ENCODE measurements at places on chromosomes 16 and 17.

- DNase-seq: no peak
These were observed 48.5 kb downstream of the IRF8 start for GRCh38 chr16:85947230-85948137.

DNA sequence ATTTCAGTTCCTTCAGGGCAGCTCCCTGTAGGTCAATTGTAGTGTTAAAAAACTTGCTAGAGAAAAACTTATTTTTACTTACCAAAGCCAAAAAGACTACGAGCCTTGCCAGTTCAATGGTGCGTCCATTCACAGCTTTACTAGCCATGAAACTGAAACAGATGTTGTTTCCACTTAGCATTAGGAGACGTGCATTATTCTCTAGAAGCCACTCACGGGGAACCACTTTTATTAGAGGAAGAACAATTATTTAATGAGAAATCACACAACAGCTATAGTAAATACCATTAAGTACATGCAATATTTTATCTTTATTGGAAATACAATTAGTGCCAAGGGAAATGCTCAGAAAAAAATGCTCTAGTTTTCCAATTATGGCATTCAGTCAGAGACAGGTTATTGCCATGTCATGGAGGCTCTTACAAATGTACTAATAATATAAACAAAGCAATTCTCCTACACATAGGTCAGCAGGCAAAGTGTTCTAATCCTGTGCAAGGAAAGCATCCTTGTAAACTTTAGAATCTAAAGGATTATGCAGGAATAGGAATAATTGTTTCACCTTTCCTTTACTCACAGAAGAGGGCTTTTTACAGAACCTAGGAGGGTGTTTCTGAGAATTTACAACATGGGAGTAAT is 17.4 kb downstream of the LASP1NB start:
- no peak for DNase-seq

DNA sequence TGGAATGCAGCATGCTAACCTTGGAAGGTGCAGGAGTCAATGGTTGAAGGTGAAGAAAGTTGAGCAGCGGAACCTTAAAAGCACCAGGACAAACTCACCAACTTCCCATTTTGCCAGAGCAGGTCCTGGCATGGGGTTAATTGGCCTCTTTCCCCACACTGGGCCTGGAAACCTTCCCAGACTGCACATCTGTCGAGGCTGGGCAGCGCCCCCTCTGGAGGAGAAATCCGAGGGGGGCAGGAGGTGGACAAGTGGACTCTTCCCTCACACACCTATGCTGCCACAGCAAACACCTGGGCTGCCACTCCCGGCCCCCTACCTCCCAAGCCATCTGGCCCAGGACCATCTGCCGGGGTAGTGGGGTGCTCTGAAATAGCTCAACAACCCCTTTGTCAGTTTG is 232.4 kb downstream of the CBLN1 start:
- DNase-seq: no peak

GRCh38 chr16:10971560-10971961 is 27.2 kb downstream of the CLEC16A start:
- no peak for DNase-seq

GRCh38 chr17:58136669-58137279 is 11.4 kb upstream of the OR4D1 start:
- no peak for DNase-seq

- DNase-seq: no peak
These were observed 11.6 kb downstream of the ZNRF1 start for GRCh38 chr16:75010427-75010826.

DNA sequence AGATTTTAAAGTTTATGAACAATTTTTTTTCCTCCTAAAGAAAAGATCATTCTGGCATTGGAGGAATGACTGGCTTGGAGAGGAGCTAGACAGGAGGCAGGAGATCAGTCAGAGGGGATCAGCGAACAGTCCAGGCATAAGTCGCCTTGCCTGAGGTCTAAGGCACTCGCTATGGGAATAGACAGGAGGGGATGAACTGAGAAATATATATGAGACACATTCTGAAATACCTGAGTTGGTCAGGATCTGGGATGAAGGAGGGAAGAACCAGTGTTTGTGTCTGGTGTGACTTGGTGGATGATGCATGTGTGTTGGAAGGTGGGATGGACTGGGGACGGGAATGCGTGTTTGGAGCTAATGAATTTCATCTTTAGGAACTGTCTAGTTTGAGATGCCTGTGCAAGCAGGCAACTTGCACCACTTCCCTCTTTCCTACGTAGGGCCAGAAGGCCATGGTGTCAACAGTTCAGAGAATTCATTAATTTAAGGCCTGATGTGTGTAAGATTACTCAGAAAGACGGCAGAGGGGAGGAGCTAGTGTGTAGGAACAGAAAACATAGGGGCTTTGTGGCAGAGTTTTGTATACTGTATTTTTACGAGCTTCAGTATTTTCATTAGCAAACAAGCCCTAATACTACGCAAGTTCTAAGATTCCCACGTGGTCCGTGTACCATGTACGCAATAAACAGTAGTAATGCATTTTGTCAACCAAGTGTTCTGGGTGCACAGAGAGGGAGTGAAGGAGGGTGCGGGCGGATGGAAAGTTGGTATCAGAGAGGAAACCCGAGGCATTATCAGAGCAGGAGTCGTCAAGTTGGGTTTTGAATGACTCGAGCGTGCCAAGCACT is 825 bp downstream of the HEATR6 start:
- no peak for DNase-seq

DNA sequence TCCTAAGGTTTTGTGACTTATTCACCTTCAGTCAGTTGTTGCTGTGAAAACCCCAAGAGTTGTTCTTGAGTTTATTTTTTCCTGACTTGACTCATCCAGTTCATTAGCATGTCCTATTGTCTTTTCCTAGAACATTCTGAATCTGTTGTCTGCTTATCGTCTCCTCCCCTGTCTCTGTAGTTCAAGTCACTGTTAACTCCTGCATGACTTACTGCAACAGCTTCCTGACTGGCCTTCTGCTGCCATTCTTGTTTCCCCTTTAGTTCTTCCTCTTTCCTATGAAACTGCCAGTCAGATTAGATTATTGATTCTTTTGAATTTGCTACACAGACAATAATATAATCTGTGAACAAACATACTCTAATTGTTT is 161.5 kb downstream of the FTO start:
- DNase-seq: no peak

GRCh38 chr16:10641555-10641952 is 53.2 kb downstream of the TEKT5 start:
- DNase-seq: no peak

DNA sequence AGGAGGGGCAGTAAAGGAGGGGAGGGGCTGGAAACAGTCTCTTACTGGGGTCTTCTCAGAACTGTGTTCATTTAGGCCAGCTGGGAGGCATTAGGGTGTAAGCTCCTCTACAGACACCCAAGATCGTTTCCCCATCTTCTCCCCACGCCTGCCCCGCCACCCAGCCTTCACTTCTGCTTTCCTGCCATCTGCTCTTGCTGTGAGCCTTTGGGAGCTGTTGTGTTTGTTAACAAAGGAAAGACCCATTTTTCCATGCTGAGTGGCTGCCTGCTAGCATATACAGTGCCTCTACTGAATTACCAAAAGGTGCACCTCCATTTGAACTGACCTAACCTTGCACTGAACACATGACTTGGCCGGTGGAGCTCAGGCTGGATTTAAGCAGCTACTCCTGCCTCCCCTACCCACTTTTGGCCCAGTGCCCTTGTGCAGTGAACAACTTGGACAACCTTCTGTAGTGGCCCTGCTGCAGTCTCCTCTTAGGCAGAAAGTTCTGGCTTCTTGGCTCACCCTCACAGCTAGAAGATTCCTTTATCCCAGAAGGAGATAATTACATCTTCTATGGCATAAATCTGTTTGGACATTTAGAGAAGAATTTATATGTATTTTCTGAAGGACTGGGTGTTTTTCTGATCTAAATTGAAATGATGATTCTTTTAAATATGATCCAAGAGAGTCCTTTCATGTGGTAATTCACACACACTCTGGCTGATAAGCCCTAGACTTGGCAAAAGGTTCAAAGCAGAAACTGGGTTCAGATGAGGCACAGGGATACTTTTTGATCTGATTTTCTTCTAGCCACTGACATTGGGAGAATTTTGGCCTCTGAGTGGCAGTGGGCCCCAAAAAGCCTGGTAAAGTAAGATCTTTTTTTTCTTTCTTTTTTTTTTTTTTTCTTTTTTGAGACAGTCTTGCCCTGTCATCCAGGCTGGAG is 81.9 kb upstream of the HNF1B start:
- DNase-seq: no peak

DNA sequence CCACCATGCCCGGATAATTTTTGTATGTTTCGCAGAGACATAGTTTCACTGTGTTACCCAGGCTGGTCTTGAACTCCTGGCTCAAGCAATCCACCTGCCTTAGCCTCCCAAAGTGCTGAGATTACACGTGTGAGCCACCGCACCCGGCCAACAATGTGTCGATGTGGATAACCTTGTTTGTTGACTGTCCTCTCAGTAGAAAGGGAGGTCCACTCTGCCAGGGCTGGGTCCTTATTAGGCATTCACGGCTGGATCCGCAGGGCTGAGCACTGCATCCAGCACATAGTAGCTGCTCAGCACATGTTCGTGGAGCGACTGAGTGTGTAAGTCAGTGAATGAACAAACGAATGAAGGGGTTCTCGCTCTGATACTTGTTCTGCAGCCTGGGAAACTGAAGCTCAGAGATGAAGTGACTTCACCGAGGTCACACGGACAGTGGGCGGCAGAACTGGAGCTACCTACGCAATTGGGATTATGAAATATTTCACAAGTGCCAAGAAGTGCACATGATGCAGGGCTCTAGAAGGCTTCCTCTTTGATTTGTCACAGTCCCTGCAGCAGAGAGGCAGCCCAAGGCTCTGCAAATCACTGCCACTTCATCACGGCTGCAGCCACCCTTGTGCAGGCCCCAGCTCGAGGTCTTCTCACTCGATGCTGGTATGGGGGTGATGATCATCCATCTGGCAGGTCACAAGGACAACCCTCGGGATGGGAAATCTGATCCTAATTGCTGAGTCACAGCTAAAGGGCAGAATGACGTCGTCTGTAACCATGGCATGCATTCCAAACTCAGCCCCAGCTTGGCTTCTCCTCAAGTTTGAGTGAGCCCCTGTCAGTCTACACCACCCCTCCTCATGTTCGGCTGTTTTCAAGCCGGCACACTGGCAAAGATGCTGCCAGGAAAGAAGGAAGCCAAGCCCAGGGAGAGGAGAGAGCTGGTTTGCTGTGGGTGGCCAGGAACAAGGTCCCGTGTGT is 28.0 kb upstream of the SNN start:
- peak; percentile 92 for DNase-seq

DNA sequence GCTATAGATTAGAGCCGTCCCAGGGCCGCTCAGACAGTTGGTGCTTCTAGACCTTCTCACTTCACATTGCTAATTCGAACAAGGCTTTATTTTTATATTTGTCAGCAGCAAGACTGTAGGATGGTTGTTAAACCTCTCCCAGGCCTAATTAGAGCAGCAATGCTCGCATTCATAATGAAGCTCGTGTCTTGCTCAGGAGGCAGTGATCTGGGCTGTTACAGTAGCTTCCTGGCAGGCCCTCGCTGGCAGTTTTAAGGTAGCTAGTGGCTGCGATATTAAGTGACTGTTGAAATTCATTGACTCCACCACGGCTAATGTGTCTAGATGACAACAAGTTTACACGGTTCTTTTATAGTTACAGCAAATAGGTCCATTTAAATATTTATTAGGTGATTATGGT is 23.2 kb upstream of the ANKFN1 start:
- no peak for DNase-seq

DNA sequence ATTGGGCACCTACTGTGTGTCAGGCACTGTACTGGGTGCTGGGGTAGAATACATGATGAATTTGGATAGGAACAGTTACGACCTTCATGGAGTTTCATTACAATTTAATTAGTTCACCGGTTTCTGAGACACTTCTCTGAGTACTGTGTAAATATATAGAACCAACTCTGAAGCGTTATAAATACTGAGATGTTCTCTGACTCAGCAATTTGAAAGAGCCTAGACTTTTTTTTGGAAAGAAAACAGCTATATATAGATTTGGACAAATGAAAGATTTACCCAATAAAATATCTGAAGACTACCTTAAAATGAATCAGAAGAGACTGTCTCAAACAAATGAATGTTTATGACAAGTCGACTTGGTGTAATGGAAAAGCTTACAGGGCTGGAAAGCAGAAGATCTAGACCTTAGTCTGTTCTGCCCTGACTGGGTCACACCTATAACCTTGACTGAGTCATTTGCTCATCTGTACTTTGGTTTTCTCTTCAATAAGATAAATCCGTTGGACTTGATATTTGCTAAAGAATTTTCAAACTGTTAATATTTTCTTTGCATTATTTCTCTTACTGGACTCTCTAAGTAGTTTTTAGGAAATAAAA is 4.6 kb upstream of the GAN start:
- no peak for DNase-seq

DNA sequence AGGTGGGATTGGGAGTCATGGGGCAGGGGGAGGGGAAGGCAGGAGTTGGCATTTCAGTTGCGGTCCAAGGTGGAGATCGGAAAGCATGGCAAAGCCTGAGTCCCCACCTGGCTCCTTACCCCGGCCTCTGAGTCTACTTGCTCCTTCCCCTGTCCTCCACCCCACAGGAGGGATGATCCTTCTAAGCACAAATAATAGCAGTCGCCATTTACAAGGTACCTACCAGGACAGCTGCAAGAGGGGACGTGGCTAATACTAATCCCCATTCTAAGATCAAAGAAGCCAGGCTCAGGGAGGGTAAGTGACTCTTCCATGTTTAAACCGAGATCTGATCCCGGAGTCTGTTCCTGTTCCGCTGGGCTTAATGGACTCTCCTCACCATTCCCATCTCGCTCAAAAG is 396.3 kb downstream of the SLC39A11 start:
- no peak for DNase-seq

DNA sequence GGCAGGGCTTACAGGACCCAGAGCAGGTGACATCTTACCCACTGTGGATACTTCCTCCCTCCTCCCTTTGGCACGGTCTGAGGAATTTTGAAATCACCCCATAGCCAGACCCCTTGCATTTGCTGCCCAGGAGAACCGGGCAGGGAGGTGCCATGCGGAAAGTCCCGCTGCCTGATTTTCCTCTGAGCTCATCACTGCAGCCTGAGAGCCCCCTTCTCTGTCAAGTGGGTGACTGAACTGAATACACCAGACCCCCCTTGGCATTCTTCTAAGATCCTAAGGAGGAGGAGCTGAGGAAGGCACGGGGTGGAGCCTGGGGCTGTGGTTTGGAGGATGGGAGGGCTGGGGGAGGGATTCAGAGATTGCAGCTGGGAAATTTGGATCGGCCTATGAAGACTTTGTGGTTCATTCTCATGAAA is 173.4 kb downstream of the RAB11FIP4 start:
- no peak for DNase-seq

- DNase-seq: no peak
These were observed 374.6 kb upstream of the HSBP1 start for GRCh38 chr16:83433201-83433600.

Data from left lobe of liver (tissue), 2 donors.